ENCODE measurements at places on chromosomes 3 and 15.

- DNase-seq, result no peak
- no peaks in the 10 kb centered on the region for H3K4me1 ChIP-seq
- H3K4me3 ChIP-seq, result no peak overlapping the region
- H3K36me3 ChIP-seq, result peaks cover 26% of the 10 kb centered on the region
Observed at GRCh38 chr15:65888981-65889380, 19.7 kb downstream of the RAB11A start.

- H3K4me1 ChIP-seq, result peaks cover 3% of the 10 kb centered on the region
- H3K27me3 ChIP-seq, result peaks cover 16% of the 10 kb centered on the region
- H3K27ac ChIP-seq, result no peak overlapping the region
- no peaks in the 10 kb centered on the region for H3K36me3 ChIP-seq
- no peak for DNase-seq
Observed at GRCh38 chr3:197001972-197002700, 27.5 kb downstream of the MELTF start.

GRCh38 chr15:70008697-70009290, 88.9 kb downstream of the TLE3 start:
- no peak for DNase-seq
- H3K4me1 ChIP-seq, result no peaks in the 10 kb centered on the region
- no peaks in the 10 kb centered on the region for H3K27me3 ChIP-seq
- no peak overlapping the region for H3K27ac ChIP-seq
- H3K4me3 ChIP-seq, result no peak overlapping the region
- no peaks in the 10 kb centered on the region for H3K36me3 ChIP-seq

- H3K27ac ChIP-seq, result no peak overlapping the region
- peaks cover 9% of the 10 kb centered on the region for H3K27me3 ChIP-seq
- DNase-seq, result no peak
- H3K36me3 ChIP-seq, result no peaks in the 10 kb centered on the region
Observed at GRCh38 chr3:129985113-129985512, 10.6 kb downstream of the TRH start.

GRCh38 chr15:68281008-68281407, 3.5 kb downstream of the FEM1B start:
- DNase-seq, result no peak
- H3K36me3 ChIP-seq, result peaks cover 12% of the 10 kb centered on the region
- H3K4me3 ChIP-seq, result no peak overlapping the region
- H3K27ac ChIP-seq, result no peak overlapping the region
- H3K4me1 ChIP-seq, result peaks cover 5% of the 10 kb centered on the region

- no peak for DNase-seq
- no peaks in the 10 kb centered on the region for H3K27me3 ChIP-seq
- H3K4me1 ChIP-seq, result peaks cover 5% of the 10 kb centered on the region
- H3K27ac ChIP-seq, result no peak overlapping the region
Observed at GRCh38 chr3:152658977-152659720, 175.8 kb upstream of the P2RY1 start.

GRCh38 chr3:134883697-134884385, 88.8 kb downstream of the EPHB1 start:
- DNase-seq, result no peak
- no peak overlapping the region for H3K27ac ChIP-seq
- H3K4me3 ChIP-seq, result no peak overlapping the region
- no peaks in the 10 kb centered on the region for H3K4me1 ChIP-seq

DNA sequence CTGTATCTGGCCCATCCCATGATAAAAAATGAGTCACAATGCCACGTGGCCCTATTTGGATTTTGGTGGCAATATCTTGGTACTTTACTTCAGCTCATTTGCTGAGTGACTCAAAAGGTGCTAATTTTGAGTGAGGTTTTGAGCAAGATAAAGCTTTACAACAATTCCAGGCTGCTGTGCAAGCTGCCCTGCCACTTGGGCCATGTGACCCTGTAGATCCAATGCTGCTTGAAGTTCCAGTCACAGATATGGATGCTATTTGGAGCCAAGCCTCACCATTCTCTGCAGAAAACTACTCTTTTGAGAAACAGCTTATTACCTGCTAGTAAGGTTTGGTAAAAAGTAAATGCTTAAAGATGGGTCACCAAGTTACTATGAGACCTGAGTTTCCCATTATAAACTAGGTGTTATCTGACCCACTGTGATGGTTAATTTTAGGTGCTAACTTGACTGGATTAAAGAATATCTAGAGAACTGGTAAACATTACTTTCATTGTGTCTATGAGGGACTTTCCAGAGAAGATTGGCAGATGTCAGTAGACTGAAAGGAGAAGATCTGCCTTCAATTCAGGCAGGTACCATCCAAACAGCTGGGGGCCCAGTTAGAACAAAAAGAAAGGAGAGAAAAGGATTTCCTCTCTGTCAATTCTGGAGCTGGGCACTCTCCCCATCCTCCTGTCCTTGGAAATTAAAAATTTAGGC, 1083.9 kb downstream of the DIPK2A start:
- H3K4me1 ChIP-seq, result no peaks in the 10 kb centered on the region
- no peak for DNase-seq
- no peaks in the 10 kb centered on the region for H3K27me3 ChIP-seq
- no peak overlapping the region for H3K27ac ChIP-seq

GRCh38 chr15:38714309-38715072, 149.9 kb upstream of the RASGRP1 start:
- no peak overlapping the region for H3K4me3 ChIP-seq
- no peak overlapping the region for H3K27ac ChIP-seq
- no peaks in the 10 kb centered on the region for H3K27me3 ChIP-seq
- DNase-seq, result no peak
- no peaks in the 10 kb centered on the region for H3K36me3 ChIP-seq
- H3K4me1 ChIP-seq, result no peaks in the 10 kb centered on the region
